ENCODE measurements at places on chromosomes 3 and 15.

DNA sequence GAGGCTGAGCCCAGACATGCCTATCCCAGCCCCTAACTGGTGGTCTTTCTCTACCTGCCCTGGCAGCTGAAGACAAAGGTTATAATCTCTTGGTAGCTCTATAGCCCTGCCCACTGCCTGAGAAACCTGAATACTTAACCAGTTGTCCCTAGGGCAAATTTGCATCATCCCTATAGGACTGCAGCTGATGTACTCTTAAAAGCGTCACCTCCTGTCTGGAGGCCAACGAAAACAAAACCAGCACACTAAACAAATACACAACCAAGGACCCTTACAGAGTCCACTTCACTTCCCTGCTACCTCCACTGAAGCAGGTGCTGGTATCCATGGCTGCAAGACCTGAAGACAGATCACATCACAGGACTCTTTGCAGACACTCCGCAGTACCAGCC, 98.0 kb downstream of the KCNAB1 start:
- no peak for DNase-seq

DNA sequence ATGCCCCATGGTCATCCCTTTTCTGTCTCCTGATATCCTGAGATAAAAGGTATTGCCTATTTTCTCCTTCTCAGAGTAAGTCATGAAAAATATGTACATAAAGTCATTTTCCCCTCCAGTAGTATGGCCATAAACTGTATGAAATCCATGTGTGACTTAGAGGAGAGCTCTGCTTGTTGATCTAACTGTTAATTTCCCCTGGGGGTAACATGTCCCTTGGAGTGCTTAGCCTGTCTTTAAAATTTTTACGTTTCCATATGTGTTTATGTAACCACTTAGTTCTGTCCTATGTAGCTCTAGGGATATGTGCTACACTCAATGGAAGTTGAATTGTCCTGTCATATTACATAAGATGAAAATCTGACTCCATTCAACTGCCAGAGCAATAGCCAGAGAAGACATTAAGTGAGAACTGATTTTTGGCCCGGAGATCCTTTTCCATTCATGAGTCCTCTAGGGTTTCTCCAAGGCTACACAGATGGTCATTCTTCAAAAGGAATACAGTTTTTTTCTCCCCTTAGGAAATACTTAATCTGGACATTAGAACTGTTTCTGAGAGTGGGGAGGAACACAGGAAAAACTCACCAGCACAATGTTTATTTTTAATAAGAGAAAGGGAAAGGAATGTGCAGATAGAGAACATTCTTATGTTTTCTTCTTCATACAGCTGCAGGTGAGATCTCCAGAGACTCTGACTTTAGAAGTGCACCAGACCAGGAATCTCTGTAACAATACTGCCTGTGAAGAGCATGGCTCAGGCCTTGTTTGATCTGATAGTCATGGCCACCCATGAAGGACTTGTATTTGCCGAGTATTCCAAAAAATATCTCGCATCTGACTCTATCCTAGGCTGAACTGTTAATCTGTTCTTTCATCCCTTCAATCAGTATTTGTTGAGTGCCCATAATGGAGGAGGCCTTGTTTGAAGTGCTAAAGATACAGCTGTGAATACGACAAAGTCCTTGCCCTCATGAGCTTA, 29.8 kb upstream of the CLRN1 start:
- no peak for DNase-seq

DNA sequence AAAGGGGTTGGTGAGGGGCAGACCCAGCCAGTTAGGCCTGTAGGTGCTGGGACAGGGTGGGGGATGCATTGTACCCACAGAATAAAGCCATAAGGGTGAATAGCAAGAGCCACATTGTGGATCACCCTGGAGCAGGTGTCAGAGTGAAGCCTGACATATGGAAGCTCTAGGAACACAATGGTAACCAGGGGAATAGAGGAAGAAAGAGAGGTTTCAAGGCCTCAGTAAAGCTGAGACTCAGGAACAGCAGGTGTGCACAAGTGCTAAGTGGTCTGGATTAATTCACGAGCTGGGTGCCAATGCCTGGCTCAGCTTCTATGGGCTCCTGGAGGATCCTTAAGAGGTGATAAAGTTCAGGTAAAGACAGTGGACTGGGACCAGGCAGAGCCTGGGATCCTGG, 323.7 kb upstream of the CTNNB1 start:
- no peak for DNase-seq

DNA sequence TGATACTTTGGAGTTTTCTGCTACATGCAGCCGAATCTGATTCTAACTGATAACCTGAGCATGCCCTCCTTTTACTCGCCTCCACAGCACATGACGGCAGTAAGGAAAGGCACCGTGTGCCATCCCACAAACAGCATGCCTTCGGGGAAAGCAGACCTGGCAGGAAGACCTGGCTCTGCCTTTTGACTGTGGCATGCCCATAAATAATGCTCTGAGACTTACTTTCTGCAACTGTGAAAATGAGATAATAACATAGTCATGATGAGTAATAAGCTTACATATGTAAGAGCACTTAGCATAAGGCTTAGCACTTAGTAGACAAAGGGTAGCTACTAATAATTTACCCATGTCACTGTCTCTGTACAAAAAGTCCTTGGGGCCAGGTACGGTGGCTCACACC, 32.9 kb downstream of the MTHFS start:
- no peak for DNase-seq

DNA sequence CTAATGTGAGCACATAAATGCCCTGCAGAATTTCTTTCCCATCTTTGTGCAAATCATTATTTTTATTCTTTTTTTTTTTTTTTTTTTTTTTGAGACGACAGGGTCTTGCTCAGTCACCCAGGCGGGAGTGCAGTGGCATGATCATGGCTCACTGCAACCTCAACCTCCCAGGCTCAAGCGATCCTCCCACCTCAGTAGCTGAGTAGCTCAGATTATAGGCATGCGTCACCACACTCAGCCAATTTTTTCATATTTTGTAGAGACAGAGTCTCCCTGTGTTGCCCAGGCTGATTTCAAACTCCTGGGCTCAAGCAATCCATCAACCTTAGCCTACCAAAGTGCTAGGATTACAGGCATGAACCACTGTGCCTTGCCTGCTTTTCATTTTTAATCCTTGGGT, 22.9 kb downstream of the DAG1 start:
- DNase-seq: no peak

GRCh38 chr3:156382458-156383346, 172.2 kb downstream of the SSR3 start:
- DNase-seq: peak; percentile 5

DNA sequence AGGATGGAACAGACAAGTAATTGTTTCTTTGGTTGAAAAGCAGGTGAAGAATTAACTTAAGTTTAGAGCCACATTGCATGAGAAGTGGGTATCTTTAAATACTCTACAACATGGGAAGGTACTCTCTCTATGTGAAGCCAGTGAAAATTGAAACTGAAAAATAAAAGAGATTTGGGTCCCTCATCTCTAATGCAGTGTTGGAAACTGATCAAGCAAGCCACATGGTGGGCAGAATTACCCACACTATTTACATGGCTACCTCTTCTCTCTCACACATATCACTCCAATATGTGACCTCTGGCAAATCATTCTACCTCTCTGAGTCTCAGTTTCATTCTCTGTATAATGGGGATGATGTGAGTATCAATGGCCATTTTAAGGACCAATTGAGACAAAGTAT, 339.0 kb downstream of the IL5RA start:
- no peak for DNase-seq

- DNase-seq: no peak
These were observed 295.1 kb downstream of the CHST2 start for GRCh38 chr3:143414571-143415253.

- DNase-seq: no peak
These were observed 132.7 kb downstream of the KLF13 start for GRCh38 chr15:31459400-31459748.

GRCh38 chr3:108062051-108062450, 28.8 kb downstream of the CD47 start:
- DNase-seq: no peak

DNA sequence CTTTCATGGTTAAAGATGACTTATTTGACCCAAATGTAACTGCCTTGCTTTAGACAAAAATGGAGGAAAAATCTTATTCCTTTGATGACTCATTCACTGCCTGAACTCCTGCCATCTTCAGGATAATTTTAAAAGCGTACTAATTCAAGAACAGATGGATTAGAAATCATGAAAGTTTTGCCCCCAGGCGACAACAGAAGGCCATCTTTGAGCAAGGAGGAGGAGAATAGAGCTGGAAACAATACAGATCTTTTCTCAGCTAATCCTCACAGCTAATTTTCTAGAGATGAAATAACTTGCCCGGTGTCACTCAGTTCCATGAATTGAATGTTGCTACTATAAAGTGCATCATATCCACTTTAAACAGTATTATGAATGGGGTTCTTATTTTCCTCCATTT, 324.7 kb upstream of the RARB start:
- DNase-seq: no peak

DNA sequence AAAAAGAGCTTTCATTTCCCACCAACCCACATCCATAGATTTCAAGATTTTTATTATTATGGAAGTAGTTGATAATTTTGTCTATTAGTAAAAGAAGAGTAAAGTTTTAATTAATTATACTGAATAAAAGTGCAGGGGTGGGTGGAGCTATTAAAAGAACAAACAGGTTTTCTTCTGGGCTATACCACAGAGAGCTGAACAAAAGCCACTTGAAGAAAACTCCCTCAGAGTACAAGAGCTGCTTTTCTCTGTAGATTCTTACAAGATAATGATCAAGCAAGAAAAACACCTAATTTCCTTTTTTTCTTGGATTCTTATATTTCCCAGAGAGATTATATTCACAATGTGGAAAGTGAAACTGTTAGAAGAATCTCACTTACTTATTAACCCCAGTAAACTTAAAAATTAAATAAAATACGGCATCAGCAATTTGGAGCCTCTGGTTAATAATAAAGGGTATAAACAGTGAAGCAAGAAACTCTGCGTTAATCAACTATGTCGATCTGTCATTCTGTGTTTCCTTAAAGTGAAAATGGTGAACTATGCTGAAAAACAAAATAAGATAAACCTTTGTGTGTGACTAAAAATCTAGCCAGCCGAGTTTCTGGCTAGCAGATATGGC, 84.9 kb downstream of the THBS1 start:
- DNase-seq: no peak

DNA sequence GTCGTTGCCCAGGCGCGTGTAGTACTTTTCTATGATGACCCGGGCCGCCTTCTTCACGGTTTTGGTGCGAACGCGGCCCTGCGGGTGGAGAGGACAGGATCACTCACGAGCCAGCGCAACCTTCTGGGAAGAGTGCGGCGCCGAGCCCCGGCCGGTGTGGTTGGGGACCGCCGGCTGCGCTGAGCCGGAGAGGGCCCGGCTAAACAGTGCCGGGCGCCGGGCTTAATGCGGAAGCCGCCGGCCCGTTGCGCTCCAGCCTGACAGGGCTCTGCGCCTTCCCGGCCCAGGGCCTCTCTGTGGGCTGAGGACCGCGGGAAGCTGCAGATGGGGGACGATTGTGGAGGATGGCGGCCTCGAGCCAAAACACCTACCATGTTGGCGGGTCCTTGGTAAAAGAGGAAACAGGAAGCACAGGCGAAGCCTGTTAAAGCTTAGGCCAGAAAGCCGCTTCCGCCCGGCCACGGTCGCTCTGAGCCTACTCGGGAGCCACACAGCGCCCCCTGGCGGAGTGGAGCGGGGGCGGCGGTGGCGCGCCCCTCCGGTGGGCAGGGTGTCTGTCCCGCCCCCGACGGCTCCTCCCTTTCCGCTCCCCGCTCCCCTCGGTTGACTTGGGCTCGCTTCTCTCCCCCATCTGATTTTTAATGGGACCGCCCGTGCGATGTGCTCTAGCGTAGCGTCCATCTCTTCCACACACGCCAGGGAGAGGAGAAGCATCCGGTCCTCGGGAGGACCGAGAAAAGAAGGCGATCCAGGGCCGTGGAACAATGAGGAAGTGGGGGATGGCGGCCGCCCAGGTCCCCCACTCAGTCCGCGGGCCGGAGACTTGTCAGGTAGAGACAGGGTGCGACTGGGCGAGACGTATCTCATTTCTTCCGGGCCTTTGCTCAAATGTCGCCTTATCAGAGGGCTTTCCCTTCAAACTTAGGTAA, at the start of gene RPS17:
Gene RPS17, minus strand, starts transcription at position 403 of the 929 bp plus-strand sequence. Its CDS starts 29 bp downstream, at position 374.
- DNase-seq: peak; percentile 97

DNA sequence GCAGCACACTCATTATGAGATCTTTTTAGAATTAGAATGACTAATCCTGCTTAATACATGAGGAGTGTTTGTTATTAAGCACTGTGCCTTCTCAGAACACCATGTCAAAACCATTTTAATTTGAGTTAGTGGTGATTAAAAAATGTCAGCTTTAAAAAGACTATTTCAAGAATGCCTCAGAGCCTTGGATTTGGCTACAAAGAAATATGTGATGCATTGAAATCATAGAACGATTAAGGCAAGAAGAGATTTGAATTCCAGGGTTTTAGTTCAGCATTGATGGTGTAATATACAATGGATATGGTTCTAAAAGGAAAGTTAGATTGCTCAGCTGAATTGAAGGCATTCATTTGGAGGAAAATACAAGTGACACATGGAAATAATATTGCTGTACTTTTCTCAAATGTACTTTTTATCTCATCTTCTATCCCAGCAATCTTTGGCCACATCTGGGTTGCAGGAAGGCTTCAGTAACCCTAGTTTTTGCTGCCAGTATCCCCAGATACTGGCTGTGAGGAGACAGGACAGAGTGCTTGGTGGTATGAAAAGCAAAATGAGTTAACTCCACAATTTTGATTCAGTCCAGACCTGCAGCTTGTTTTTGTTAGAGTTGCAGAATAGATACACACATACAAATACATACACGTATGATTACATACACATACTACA, 303.8 kb downstream of the CLSTN2 start:
- DNase-seq: no peak

GRCh38 chr3:117922039-117922438, 1112.6 kb downstream of the IGSF11 start:
- DNase-seq: no peak

- DNase-seq: no peak
These were observed 329.9 kb downstream of the SV2B start for GRCh38 chr15:91429973-91430372.

- DNase-seq: no peak
These were observed 129.7 kb upstream of the WNT5A start for GRCh38 chr3:55616803-55617202.

DNA sequence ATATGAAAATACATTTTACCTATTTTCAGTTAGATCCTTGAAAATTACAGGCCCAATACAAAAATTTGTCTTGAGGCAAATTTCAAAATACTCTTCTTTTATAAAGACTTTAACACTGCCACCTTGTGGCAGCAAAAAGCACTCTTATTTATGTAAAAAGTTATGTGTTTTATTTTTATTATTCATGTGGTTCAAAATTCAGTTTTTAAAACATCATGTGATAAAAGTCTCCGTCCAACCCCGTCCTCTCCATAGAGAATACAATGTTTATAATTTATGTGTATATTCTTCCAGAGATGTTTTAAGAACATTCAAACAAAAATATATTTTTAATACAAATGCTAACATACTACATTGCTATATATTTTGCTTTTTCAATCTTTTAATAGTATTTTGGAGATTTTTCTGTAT, 36.9 kb upstream of the TRIM59 start:
- DNase-seq: no peak

- DNase-seq: no peak
These were observed 418.7 kb upstream of the SGO1 start for GRCh38 chr3:20604659-20605058.
